ENCODE measurements at places on chromosomes 4 and X.

GRCh38 chrX:572538-573124 lies 58.0 kb upstream of the SHOX start:
- H3K36me3 ChIP-seq, result no peaks in the 10 kb centered on the region
- no peak overlapping the region for H3K4me3 ChIP-seq
- no peaks in the 10 kb centered on the region for H3K4me1 ChIP-seq
- H3K27me3 ChIP-seq, result no peaks in the 10 kb centered on the region

DNA sequence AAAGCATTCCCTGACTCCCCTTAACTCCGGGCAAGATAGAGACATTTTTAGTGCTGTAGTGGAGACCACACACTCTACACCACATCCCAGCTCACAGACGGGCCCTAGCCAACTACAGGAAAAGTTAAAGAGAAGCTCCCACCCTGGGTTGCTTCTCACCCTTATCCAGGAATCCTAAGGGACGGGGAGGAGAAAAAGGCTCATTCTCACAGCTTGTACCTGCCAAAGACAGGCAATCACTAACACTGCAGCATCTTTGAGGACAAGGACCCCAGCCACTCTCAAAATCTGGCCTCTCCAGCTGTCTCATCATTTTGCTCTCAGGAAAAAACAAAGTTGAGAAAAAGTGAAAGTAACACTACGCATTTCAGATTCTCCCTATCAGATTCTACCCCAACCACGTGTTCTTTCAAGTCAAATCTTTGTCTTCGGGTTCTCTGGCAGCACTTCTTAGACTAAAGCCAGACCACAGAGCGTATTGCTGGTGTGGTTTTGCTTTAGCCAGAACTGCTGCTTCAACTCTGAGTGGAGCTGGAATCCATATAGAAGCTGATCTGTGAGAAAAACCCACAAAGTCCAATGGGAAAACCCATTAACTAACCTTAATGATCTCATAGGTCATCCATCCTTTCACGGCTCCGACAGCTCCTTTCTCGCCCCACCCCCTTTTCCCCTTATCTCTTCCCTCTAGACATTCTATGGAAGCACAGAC lies 605.9 kb upstream of the DIPK2B start:
- H3K36me3 ChIP-seq, result no peaks in the 10 kb centered on the region
- peak; percentile 77 for DNase-seq
- no peaks in the 10 kb centered on the region for H3K27me3 ChIP-seq
- peak overlapping the region; percentile 58 for H3K4me3 ChIP-seq
- H3K4me1 ChIP-seq, result peaks cover 20% of the 10 kb centered on the region
- H3K27ac ChIP-seq, result peak overlapping the region; percentile 79

- no peak overlapping the region for H3K4me3 ChIP-seq
- no peak overlapping the region for H3K27ac ChIP-seq
- peaks cover 18% of the 10 kb centered on the region for H3K36me3 ChIP-seq
Measured at GRCh38 chrX:155221351-155221750, 5.1 kb downstream of the VBP1 start.

GRCh38 chr4:25234390-25235370 lies 847 bp downstream of the PI4K2B start:
- H3K36me3 ChIP-seq, result no peaks in the 10 kb centered on the region
- H3K4me3 ChIP-seq, result peak overlapping the region; percentile 80
- peak; percentile 57 for DNase-seq
- H3K27me3 ChIP-seq, result no peaks in the 10 kb centered on the region
- peak overlapping the region; percentile 89 for H3K27ac ChIP-seq
- H3K4me1 ChIP-seq, result peaks cover 29% of the 10 kb centered on the region

- H3K27ac ChIP-seq, result peak overlapping the region; percentile 69
- H3K36me3 ChIP-seq, result no peaks in the 10 kb centered on the region
- no peaks in the 10 kb centered on the region for H3K27me3 ChIP-seq
- peak overlapping the region; percentile 94 for H3K4me3 ChIP-seq
- no peak for DNase-seq
Measured at GRCh38 chr4:17511509-17511949, 361 bp downstream of the QDPR start.

GRCh38 chr4:147550626-147551246 lies 66.5 kb upstream of the TMEM184C start:
- H3K36me3 ChIP-seq, result no peaks in the 10 kb centered on the region
- H3K27ac ChIP-seq, result no peak overlapping the region
- no peaks in the 10 kb centered on the region for H3K27me3 ChIP-seq
- H3K4me3 ChIP-seq, result no peak overlapping the region

GRCh38 chr4:22268350-22269025 lies 247.4 kb downstream of the ADGRA3 start:
- no peak overlapping the region for H3K4me3 ChIP-seq
- no peaks in the 10 kb centered on the region for H3K4me1 ChIP-seq
- H3K27ac ChIP-seq, result no peak overlapping the region
- H3K27me3 ChIP-seq, result no peaks in the 10 kb centered on the region

Measured in naive thymus-derived CD4-positive, alpha-beta T cell (primary cell).